Breast epithelium (tissue), 4 donors: ENCODE measurements at places on chromosomes 7 and 10. TPM values are rescaled to one million over a fixed set of nuclear protein-coding genes. Genes with fewer than 3 reads are reported as not detected.
A peak's percentile ranks its signal among the peaks of the same experiment; 100 is the strongest.

DNA sequence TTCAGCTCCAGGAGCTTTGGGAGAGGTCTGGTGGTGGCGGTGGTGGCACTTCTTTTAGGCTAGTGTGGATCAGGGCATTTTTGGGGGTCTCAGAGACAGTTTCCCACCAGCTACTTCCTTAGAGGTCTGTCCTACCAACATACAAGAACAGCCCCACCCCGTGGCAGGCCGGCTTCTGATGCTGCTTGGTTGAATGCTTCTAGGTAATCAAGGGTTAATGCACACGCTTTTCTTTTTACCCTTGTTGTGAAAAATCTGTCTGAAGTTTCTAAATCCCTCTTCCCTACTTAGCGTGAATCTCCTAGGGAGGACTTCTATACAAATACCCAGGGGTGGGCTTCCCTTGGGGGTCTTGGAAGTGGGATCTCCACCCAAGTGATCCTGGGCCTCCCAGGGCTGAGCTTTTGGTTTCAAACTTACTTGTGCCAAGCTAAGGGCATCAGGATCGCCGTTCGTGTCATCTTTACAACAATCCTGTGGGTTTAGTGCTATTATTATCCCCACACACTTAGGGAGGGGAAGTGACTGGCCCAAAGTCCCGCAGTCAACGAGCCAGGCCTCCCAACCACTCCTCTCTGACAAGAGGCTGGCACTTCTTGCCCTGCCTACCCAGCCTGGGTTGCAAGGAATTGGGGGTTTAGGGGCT, 1.7 kb downstream of the SH2B2 start:
- no peak for DNase-seq

- DNase-seq, result no peak
These were observed 1.0 kb upstream of the CHST15 start for GRCh38 chr10:124094419-124094785.

DNA sequence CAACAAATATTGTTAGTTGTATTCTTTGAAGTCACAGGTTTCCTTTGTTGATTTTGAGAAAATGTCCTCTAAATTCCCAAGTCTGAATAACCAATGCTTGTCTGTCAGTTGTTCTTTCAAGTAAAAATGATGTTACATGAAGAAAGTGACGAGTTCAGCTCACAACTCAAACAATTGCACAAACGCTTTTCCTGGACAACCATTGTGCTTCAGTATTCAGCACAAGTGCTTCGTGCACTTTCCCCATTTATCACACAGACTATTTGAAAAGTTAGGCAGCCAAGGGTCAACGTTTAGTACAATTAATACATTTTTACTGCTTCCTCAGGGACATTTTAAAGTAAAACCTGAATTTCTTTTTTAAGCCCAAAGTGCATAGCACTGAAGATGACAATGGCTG, 44.5 kb downstream of the CDK1 start:
- no peak for DNase-seq

GRCh38 chr10:89235073-89235798, 16.3 kb downstream of the LIPA start:
- peak; percentile 53 for DNase-seq

DNA sequence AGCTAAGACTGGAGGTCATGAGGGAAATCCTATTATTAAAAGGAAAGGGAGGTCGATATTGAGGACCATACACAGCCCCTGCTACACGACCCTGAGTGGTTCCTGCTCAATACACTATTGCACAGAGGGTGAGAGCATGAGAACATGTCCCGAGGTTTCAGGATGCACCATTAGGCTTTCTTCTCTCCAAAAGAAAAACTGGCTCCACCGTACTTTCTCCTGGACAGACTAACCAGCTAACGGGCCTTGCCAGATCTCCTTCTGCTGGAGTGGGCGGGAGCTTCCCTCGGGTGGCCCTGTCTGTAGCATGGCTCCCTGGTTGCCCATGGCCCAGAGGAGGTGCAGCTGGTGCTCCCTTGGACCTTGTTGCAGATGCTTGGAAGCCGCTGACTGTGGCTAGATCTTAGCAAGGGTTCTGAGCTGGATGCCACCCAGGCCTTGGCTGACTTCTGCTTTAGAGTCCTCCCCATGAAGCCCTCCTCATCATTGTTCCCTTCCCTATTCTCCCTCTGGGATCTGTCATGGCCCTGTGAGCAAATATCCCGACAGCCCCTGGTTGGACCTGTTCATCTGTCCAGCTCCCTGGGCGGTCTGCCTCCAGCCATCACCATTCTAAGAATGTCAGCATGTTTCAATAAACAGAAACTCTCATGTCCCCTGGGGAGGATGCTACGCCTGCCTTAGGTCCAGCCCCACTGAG, 52.9 kb upstream of the SHH start:
- no peak for DNase-seq

DNA sequence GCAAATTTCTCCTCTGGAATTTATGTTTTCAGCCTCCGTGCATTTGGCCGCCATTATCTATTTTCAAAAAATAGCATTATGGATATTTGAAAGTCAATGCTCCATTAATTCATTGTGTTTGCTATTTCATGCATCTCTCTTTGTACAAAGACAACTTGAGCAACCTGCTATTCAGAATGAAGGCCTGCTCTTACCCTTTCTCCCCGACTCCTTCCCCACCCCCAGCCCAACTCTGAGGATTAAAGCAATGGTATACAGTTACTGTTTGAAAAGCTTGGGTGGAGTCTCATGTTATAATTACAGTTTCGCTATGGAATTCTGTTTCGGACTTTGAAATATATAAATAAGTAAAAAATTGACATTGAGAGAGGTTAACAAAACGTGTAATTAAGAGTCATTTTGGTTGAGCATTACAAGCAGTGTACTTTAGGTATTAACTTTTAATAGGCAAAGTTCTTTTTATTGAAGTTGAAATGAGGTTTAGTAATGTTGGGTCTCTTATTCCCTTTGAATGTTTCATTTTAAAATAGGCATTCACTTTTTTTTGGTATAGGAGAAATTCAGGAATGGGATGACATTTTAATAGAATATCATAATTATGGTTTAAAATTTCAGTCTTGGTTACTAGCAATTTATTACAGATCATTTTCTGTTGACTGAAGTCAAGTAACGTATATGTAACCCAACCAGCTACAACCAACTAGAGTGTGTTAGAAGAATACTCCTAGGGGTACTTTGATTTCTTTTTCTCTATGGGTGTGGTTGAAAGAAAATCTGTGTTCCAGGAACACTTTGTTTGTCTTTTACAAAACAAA, 93.1 kb downstream of the ARID5B start:
- DNase-seq, result no peak

GRCh38 chr7:136533732-136534131, 334.7 kb upstream of the CHRM2 start:
- no peak for DNase-seq

The GRM3 gene
- not detected for total RNA-seq

The MYOF gene
- total RNA-seq, result 118 TPM
